ENCODE measurements at places on chromosomes 2 and 18. TPM values are rescaled to one million over a fixed set of nuclear protein-coding genes. Genes with fewer than 3 reads are reported as not detected.

DNA sequence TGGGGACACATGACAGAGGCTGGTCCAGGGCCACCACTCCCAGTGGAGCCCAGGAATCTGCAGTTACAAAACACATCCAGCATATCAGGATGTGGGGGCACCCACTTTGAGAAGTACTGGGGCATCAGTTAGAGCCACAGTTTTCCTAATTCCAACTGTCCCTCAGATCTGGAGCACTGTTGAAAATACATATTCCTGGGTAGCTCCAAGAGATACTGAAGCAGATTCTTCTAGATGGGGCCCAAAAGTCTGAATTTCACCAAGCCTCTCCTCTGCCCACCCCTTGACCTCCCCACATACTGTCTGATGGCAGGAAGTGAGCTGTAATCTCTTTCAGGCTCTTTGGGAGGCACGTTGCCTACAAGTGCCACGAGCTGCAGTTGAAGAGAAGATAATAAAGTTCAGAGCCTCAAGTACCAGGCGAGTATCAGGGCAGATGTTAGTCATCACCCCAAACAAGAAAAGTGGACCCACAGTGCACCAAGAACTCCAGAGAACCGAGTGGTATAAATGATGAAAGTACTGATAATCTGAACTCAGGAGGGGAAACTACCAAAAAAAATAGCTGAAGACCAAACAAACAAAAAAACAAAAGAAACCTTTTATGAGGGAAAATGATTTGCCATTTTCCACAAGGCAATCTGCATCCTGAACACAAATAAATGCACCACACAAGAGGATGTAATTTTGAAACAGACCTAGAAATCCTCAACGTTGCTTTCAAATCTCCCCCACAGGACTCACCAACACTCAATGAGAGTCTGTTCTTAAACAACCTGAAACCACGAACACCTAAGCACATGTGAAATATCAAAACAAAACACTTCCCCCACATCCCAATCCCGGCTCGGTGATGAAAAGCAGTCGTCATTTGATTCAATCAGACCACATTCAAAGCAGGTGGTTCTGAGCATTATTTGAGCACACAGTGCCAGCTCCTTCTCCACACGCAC, 98.7 kb downstream of the TCF4 start:
- no peak for DNase-seq

DNA sequence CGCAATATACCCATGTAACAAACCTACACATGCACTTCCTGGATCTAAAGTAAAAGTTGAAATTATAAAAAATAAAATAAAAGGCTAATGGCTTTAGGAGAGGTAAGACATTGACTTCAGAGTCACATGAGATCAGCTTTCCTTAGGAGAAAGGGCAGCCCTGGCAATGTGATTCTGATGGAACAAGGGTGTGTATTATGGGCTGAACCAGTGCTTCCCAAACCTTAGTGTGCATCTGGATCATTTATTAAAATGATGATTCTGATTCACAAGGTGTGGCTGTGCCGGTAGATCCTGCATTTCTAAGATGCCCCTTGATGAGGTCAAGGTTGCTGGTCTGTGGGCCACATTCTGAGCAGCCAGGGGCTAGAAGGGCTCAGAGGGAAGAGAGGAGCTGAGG, 42.6 kb downstream of the LAMA3 start:
- no peak for DNase-seq

DNA sequence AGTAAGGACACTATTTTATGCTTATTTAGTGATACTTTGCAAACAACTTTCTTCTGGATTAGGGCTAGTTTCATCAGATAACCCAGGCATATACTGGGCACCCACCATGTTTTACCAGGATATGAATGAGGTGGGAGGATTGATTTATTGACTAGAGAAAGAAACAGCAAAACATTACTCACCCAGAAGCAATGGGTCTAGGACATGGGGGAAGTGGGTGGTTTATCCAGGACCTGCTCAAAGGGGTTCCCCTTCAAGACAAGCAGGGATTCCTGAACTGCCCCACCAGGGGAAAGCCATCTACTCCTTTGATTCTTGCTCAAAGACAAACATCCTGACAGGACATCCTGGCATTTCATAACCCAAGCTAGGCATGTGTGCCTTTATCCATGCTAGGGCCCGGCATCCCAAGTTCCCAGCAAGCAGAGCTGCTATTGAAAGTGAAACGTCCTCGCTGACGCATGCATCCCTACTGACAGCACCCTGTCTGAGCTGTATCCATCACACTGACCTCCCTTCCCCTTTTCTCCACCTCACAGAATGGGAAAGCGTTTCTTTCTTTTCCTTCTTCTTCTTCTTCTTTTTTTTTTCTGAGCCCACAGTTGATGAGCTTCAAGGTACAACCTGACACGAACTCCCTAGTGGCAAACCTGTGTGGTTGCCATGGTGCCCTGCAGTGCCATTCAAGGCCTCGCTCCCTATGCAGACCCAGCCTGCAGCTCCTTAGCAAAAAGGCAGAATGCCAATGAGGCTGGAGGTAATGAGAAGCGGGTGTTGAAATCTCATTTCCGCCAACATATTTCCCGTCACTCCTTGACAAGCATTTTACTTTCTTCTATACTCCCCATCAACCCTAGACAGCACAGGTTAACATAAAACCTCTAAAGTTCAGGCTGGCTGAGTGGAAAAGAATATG, 70.5 kb downstream of the CLHC1 start:
- DNase-seq: no peak

RNF125 gene
- total RNA-seq: 3.0 TPM

ARHGEF33 gene
- total RNA-seq: 0.99 TPM

Measured in sigmoid colon (tissue), 7 donors.